ENCODE measurements at places on chromosomes 4 and X. TPM values are rescaled to one million over a fixed set of nuclear protein-coding genes. Genes with fewer than 3 reads are reported as not detected.

The FAM236C gene
- total RNA-seq = not detected

The KLHL15 gene
- 6.3 TPM for total RNA-seq

The TBC1D14 gene
- 60.7 TPM for total RNA-seq

- H3K27ac ChIP-seq = no peak overlapping the region
- H3K36me3 ChIP-seq = no peaks in the 10 kb centered on the region
- no peak overlapping the region for H3K4me3 ChIP-seq
- H3K4me1 ChIP-seq = peaks cover 5% of the 10 kb centered on the region
Measured at GRCh38 chr4:5957076-5957475, 61.2 kb downstream of the C4orf50 start.

- H3K36me3 ChIP-seq = no peaks in the 10 kb centered on the region
- no peaks in the 10 kb centered on the region for H3K27me3 ChIP-seq
- DNase-seq = no peak
- no peak overlapping the region for H3K27ac ChIP-seq
- peaks cover 5% of the 10 kb centered on the region for H3K4me1 ChIP-seq
Measured at GRCh38 chrX:39764441-39764914, 333.3 kb downstream of the BCOR start.

DNA sequence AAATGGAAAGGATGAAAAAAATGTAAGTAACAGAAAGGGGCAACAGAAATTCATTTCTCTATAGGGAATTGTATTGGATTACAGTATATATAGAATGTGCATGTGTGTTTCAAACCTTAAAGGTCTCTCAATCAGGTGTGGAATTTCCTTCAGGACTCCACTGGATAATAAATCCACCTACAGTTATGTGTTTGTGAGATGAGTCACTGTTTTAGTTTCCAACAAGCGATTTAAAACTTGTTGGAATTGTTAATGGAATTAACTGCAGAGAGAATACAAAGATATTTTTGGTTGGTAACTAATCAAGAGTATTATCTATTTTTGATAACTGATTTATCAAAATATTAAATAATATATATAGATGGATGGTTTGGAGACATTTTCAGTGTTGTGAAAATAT, 32.8 kb downstream of the CEP44 start:
- no peaks in the 10 kb centered on the region for H3K4me1 ChIP-seq
- no peaks in the 10 kb centered on the region for H3K27me3 ChIP-seq
- H3K27ac ChIP-seq = no peak overlapping the region
- no peak overlapping the region for H3K4me3 ChIP-seq
- no peak for DNase-seq

GRCh38 chr4:41549478-41549877, 11.5 kb downstream of the LIMCH1 start:
- no peak overlapping the region for H3K4me3 ChIP-seq
- H3K4me1 ChIP-seq = peaks cover 35% of the 10 kb centered on the region
- H3K27ac ChIP-seq = peak overlapping the region; percentile 3
- no peak for DNase-seq
- H3K36me3 ChIP-seq = no peaks in the 10 kb centered on the region

GRCh38 chrX:24020306-24020876, 6.6 kb downstream of the KLHL15 start:
- H3K27me3 ChIP-seq = no peaks in the 10 kb centered on the region
- no peaks in the 10 kb centered on the region for H3K36me3 ChIP-seq
- no peak for DNase-seq
- H3K4me1 ChIP-seq = peaks cover 4% of the 10 kb centered on the region

GRCh38 chr4:81796790-81797528, 325.3 kb upstream of the RASGEF1B start:
- H3K4me3 ChIP-seq = no peak overlapping the region
- H3K27me3 ChIP-seq = no peaks in the 10 kb centered on the region
- DNase-seq = no peak
- no peak overlapping the region for H3K27ac ChIP-seq

GRCh38 chrX:10754445-10754844, 134.1 kb upstream of the MID1 start:
- H3K4me3 ChIP-seq = no peak overlapping the region
- H3K27ac ChIP-seq = no peak overlapping the region
- DNase-seq = no peak
- no peaks in the 10 kb centered on the region for H3K36me3 ChIP-seq
- no peaks in the 10 kb centered on the region for H3K4me1 ChIP-seq

DNA sequence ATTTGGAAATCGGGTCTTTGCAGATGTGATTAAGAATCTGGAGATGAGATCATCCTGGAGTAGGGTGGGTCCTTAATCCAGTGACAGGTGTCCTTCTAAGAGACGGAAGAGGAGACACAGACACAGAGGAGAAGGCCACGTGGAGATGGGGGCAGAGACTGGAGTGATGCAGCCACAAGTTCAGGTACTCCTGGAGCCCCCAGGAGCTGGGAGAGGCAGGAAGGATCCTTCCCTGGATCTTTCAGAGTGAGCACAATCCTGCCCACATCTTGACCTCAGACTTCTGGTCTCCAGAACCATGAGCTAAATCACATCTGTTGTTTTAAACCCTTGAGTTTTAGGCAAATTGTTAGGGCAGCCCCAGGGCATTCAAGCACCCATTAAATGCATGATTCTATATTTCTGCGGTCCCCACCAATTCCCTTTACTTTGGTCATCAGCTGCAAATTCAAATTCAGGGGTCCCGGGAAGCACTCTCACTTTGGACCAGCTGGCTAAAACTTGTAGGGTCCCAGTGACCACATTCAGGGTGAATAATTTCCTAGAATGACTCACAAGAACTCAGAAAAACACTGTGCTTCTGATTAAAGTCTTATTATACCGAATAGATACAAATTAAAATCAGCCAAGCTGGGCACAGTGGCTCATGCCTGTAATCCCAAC, 12.8 kb upstream of the AKAP17A start:
- no peaks in the 10 kb centered on the region for H3K27me3 ChIP-seq
- H3K4me3 ChIP-seq = no peak overlapping the region
- H3K27ac ChIP-seq = no peak overlapping the region
- H3K4me1 ChIP-seq = no peaks in the 10 kb centered on the region
- no peaks in the 10 kb centered on the region for H3K36me3 ChIP-seq

- H3K27me3 ChIP-seq = no peaks in the 10 kb centered on the region
- H3K27ac ChIP-seq = no peak overlapping the region
- H3K36me3 ChIP-seq = no peaks in the 10 kb centered on the region
- DNase-seq = no peak
- H3K4me3 ChIP-seq = no peak overlapping the region
Measured at GRCh38 chr4:24209131-24209530, 319.3 kb upstream of the PPARGC1A start.

GRCh38 chrX:68719181-68719903, 71.9 kb downstream of the STARD8 start:
- H3K4me3 ChIP-seq = no peak overlapping the region
- DNase-seq = no peak
- no peaks in the 10 kb centered on the region for H3K4me1 ChIP-seq
- H3K27ac ChIP-seq = no peak overlapping the region
- H3K27me3 ChIP-seq = no peaks in the 10 kb centered on the region
- H3K36me3 ChIP-seq = peaks cover 86% of the 10 kb centered on the region

GRCh38 chrX:116490104-116490503, 27.3 kb upstream of the CT83 start:
- no peaks in the 10 kb centered on the region for H3K27me3 ChIP-seq
- no peaks in the 10 kb centered on the region for H3K36me3 ChIP-seq
- no peak overlapping the region for H3K27ac ChIP-seq
- H3K4me3 ChIP-seq = no peak overlapping the region
- H3K4me1 ChIP-seq = no peaks in the 10 kb centered on the region

GRCh38 chrX:77442728-77443127, 4.5 kb upstream of the FGF16 start:
- H3K27me3 ChIP-seq = peaks cover 7% of the 10 kb centered on the region
- no peak overlapping the region for H3K4me3 ChIP-seq
- no peak overlapping the region for H3K27ac ChIP-seq
- peaks cover 8% of the 10 kb centered on the region for H3K4me1 ChIP-seq

GRCh38 chr4:26238778-26239679, 81.8 kb upstream of the RBPJ start:
- no peak for DNase-seq
- no peak overlapping the region for H3K4me3 ChIP-seq

DNA sequence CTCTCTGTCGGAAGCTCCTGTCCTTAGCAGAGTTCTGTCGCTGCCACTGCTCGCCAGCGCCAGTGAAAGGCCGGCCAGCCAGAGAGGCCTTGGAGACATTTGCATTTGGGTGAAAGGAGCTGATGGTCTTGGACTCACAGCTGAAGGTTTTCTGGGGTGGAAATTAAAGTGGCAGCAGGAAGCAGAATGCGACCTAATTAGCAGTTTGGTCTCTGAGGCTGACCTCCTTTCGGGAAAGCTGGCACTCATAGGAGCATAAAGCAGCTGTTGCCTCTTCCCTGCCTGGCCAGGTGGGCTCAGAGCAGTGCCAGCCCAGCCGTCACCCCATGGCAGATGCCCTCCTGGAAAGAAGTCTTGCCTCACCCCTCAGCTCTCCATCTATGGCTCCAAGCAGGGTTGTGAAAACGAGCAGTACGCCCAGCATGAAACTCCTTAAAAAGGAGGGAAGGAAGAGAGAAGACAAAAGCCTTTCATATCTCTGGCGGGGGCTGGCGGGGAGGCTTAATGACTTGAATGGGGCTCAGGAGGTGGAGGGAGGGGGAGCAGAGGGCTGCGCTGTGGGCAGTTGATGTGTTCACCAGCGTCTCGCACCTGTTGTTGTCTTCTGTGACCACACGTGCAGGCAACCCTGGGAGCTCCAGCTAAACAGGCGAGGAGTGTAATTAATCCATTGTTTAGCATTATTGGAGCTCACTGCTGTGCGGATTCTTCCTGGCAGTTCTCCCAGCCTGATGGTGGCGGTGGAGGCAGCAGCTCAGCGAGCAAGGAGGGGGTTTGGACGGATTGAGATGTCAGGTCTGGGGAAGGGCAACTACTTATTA, 264.0 kb downstream of the MID1IP1 start:
- no peaks in the 10 kb centered on the region for H3K36me3 ChIP-seq
- H3K4me1 ChIP-seq = no peaks in the 10 kb centered on the region
- H3K4me3 ChIP-seq = no peak overlapping the region
- H3K27me3 ChIP-seq = no peaks in the 10 kb centered on the region

All from lower lobe of right lung (tissue), 2 donors.